Cardiac atrium fibroblast (primary cell): ENCODE measurements at places on chromosomes 11 and 22. TPM values are rescaled to one million over a fixed set of nuclear protein-coding genes. Genes with fewer than 3 reads are reported as not detected.

Gene CFAP300
- total RNA-seq, result 10.0 and 10.8 TPM in 2 replicates

Gene ZPR1
- total RNA-seq, result 20.8 and 43.6 TPM in 2 replicates

Gene OR5B21
- not detected in 2 replicates for total RNA-seq

Gene FAM227A
- total RNA-seq, result 0.65 and 0.90 TPM in 2 replicates

Gene KRTAP5-2
- not detected in 2 replicates for total RNA-seq

Gene TIGD3
- 0.49 TPM in 1 of 2 replicates, not detected in the other for total RNA-seq

Gene CAPN5
- total RNA-seq, result 19.0 and 27.5 TPM in 2 replicates

Gene ZBTB44
- total RNA-seq, result 16.7 and 21.5 TPM in 2 replicates

Gene VSIG10L2
- total RNA-seq, result not detected in 2 replicates

Gene APOL5
- not detected in 2 replicates for total RNA-seq

Gene OR2AG2
- total RNA-seq, result not detected in 2 replicates

Gene GLYATL2
- total RNA-seq, result 2.5 TPM in 1 of 2 replicates, not detected in the other

Gene AP1B1
- 42.8 and 57.8 TPM in 2 replicates for total RNA-seq

Gene ANKK1
- total RNA-seq, result not detected in 2 replicates

Gene TOP3B
- 9.7 and 12.5 TPM in 2 replicates for total RNA-seq

Gene XBP1
- 207 and 244 TPM in 2 replicates for total RNA-seq

Gene SCN4B
- not detected in 2 replicates for total RNA-seq

Gene TRIM6
- total RNA-seq, result 0.32 and 0.72 TPM in 2 replicates

Gene SUSD2
- 25.3 and 54.0 TPM in 2 replicates for total RNA-seq

Gene INS
- not detected in 2 replicates for total RNA-seq

Gene THRSP
- not detected in 2 replicates for total RNA-seq

Gene PAMR1
- 206 and 311 TPM in 2 replicates for total RNA-seq

Gene PGA5
- total RNA-seq, result not detected in 2 replicates

Gene MAPK8IP2
- total RNA-seq, result 1.3 and 2.0 TPM in 2 replicates

Gene ACTN3
- total RNA-seq, result under 0.01 TPM in 2 replicates
